ENCODE measurements at places on chromosomes 7 and 10.

GRCh38 chr7:131945957-131946544 lies 389.6 kb upstream of the PODXL start:
- DNase-seq: no peak

DNA sequence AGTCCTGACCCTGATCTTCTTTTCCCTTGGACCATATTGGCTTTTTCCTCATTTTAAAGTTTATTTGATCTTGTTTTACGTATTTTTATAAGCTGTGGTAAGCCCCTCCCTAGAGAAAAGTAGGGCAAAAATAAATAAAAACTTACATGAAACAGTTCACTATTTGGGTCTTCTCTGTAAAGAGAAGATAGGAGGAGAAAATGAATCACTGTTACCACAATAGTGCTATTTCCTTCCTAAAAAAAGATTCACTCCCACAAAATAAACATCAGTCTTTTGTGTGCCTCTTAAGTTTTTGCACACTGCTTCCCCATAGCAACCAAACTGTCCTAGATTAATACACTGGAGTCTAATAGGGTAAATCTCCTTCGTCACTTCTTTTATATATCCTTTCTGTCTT lies 1.4 kb upstream of the SVIL start:
- no peak for DNase-seq

GRCh38 chr7:66930341-66930740 lies 9.3 kb downstream of the TMEM248 start:
- DNase-seq: no peak

DNA sequence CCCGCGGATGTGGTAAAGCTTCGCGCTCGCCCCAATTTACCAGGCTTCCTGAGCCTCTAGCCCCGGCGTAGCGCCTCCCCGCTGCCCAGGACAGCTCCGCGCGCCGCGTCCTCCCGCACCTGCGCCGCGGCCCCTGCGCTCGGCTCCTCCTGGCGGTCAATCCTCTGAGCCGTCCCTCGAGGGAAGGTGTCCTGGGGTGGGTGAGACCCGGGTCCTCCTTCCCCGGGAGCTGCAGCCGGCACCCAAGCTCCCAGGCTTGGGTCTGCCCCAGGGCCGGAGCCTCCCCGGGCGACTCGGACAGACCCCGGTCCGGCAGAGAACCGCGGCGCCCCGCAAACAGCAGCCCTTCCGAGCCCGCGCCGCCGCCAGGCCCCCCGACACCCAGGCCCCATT lies 512 bp downstream of the OSBPL3 start:
- DNase-seq: no peak

- no peak for DNase-seq
These were observed 67.8 kb downstream of the GSAP start for GRCh38 chr7:77348371-77348813.

DNA sequence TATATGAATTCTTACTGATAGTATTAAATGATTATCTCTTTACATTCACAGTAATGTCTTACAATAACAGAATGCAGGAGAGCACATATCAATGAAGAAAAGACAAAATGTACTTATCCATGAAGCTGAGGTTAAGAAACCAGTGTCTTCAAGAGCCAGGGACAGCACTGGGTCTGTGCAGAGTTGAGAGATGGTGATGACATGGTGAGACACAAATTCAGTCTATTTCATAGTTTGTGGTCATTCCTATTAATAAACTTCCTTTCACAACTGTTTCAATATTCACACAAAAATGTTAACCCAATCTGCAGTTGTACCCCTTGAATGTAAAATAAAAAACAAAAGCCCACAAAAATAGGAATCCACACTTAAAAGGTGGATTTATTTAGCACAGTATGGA lies 5.3 kb upstream of the MAGI2 start:
- DNase-seq: no peak

All from coronary artery (tissue), 2 donors.